ENCODE measurements at places on chromosomes 12 and 14.
A peak's percentile ranks its signal among the peaks of the same experiment; 100 is the strongest.

GRCh38 chr12:72168851-72169250, 103.3 kb upstream of the TRHDE start:
- no peak for DNase-seq
- H3K27ac ChIP-seq: no peak overlapping the region
- H3K27me3 ChIP-seq: peaks cover 5% of the 10 kb centered on the region
- no peaks in the 10 kb centered on the region for H3K36me3 ChIP-seq

DNA sequence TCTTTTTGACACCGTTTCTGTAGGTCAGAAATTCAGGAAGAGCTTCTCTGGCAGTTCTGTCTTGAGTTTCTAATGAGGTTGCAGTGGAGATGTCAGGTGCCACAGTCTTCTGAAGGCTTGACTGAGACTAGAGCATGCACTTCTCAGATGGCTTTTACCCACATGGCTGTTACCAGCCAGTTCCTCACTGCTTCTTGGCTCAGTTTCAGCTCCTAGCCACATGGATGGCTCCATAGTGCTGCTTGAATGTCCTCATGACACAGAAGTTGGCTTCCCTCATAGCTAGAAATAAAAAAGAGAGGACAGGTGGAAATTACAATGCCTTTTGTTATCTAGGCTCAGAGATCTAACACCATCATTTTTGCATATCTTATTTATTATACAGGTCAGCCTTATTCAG, 38.1 kb upstream of the SLC2A13 start:
- H3K36me3 ChIP-seq: no peaks in the 10 kb centered on the region
- H3K27me3 ChIP-seq: peaks cover 2% of the 10 kb centered on the region
- no peaks in the 10 kb centered on the region for H3K4me1 ChIP-seq
- no peak for DNase-seq

DNA sequence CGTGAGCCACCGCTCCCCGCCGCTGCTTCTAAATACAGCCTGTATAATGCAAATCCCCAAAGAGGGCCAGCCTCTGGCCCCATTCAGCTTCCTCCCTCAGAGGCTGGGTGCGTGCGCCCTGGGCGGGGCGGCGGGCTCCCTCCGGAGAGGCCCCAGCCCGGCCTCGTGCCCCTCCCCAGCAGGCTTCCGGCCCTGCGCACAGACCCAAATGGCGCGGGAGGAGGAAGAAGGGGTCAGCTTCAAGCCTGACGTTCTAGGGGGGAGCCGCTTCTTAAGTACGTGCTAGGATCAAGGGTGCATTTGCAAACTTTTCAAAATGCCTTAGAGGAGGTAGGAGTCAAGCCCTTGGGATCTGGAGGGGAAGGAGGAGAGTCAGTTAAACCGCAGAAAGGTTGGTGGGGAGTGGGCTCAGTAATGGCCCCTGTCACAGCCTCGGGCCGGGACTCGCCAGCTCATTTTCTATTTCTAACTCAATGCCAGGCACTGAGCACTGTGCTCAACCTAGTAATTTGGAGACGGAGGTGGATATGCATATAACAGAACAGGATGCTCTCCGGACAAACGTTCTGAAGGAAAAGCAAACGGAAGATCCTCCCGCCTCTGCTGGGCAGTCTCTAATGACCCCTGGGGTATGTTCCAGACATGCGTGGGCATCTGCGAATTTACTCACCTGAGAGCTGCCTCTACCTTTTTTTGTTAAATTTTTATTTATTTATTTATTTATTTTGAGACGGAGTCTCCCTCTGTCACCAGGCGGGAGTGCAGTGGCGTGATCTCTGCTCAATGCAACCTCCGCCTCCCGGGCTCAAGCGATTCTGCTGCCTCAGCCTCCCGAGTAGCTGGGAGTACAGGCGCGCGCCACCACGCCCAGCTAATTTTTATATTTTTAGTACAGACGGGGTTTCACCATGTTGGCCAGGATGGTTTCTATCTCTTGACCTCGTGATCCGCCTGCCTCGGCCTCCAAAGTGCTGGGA, 32.3 kb downstream of the NINJ2 start:
- no peaks in the 10 kb centered on the region for H3K36me3 ChIP-seq
- H3K4me1 ChIP-seq: peaks cover 45% of the 10 kb centered on the region
- H3K4me3 ChIP-seq: no peak overlapping the region

DNA sequence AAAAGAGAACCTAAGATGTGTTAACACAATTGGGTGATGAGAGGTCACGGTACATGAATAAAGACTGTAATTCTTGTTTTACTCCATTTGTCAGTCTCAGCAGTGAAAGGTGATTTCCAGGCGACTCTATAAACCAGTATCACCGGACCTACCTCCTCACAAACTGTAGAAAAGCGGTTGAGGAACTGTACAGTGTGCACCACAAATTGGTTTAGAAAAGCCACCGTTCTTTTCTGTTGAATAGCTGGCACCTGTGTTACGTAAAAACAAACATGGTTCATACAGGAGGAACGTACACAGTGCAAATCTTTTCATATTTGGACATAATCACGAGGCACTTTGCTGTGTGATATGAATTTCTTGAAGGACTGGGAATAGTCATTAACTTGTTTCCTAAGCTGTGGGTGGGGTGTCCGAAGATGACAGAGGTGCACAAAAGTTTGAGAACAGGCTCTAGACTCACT, 663 bp downstream of the WASHC3 start:
- H3K27ac ChIP-seq: no peak overlapping the region
- peaks cover 29% of the 10 kb centered on the region for H3K36me3 ChIP-seq
- no peak for DNase-seq
- peaks cover 14% of the 10 kb centered on the region for H3K4me1 ChIP-seq
- H3K27me3 ChIP-seq: no peaks in the 10 kb centered on the region

GRCh38 chr12:98863167-98863566, 218.1 kb downstream of the APAF1 start:
- no peaks in the 10 kb centered on the region for H3K36me3 ChIP-seq
- H3K27me3 ChIP-seq: peaks cover 29% of the 10 kb centered on the region
- H3K27ac ChIP-seq: no peak overlapping the region
- no peak for DNase-seq
- peaks cover 6% of the 10 kb centered on the region for H3K4me1 ChIP-seq
- no peak overlapping the region for H3K4me3 ChIP-seq

GRCh38 chr12:18827913-18828312, 90.0 kb downstream of the CAPZA3 start:
- peaks cover 7% of the 10 kb centered on the region for H3K4me1 ChIP-seq
- no peak overlapping the region for H3K27ac ChIP-seq
- H3K4me3 ChIP-seq: no peak overlapping the region
- no peak for DNase-seq
- H3K36me3 ChIP-seq: no peaks in the 10 kb centered on the region

DNA sequence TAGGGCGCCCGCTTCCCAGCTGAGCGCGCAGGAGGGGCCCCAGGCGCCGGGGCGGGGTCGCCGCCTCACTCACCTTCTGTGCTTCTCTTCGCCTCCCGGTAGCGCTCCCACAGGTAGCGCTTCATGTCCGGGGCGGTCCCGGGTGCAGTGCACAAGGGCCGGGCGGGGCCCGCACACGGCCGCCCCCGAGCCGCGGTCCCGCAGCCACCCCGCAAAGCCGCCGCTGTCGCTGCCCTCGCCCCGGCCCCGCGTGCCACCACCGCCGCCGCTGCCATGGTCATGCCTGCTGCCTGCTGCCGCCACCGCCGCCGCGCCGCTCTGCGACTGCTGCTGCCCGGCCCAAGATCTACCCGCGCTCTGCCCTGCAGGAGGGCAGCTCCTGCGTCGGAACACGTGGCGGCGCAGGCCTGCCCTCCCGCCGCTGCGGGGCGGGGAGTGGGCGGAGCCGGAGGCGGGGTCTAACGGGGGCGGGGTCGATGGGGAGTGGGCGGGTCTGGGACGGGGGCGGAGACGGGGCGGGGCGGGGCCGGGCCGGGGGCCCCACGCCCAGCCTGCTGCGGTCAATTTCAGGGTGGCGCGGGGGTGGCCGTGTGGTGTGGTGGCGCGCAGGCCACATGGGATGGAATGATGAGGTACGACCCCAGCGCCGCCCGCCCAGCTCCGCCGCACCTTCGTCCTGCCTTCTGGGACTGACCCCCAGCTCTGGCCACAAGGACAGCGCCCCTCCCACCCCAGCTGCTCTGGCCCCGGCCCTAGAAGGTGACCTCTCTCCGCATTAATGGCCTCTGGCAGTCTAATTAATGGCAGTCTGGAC, at the start of gene NT5DC3:
Gene NT5DC3, minus strand, starts transcription at position 359 of the 814 bp plus-strand sequence. Its CDS starts 78 bp downstream, at position 281.
- peak within 1 kb of the TSS; percentile 94 for H3K4me3 ChIP-seq
- H3K4me1 ChIP-seq: peaks cover 38% of the 10 kb centered on the region
- peak within 1 kb of the TSS; percentile 87 for H3K27ac ChIP-seq
- peak; percentile 88 for DNase-seq
- peaks cover 4% of the 10 kb centered on the region for H3K27me3 ChIP-seq

GRCh38 chr12:120529641-120530417, 871 bp upstream of the COQ5 start:
- H3K27ac ChIP-seq: peak overlapping the region; percentile 100
- H3K36me3 ChIP-seq: peaks cover 6% of the 10 kb centered on the region
- H3K4me1 ChIP-seq: peaks cover 21% of the 10 kb centered on the region
- H3K27me3 ChIP-seq: peaks cover 3% of the 10 kb centered on the region
- no peak for DNase-seq

GRCh38 chr12:18810537-18811253, 72.8 kb downstream of the CAPZA3 start:
- no peaks in the 10 kb centered on the region for H3K4me1 ChIP-seq
- DNase-seq: no peak
- no peaks in the 10 kb centered on the region for H3K36me3 ChIP-seq
- H3K4me3 ChIP-seq: no peak overlapping the region

DNA sequence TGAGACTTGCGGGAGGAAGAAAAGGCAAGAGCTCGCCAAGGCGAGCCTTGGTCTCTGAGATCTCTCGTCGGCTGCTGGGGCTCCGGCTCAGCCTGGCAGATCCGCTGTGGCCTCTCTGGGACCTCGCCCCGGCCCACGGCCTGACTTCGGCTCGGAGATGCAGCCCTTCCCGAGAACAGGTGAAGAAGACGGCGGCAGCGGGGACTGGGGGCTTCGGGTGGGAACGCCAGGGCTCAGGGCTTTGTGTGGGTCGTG, 6.0 kb upstream of the HOXC9 start:
- H3K36me3 ChIP-seq: peaks cover 66% of the 10 kb centered on the region
- peaks cover 57% of the 10 kb centered on the region for H3K4me1 ChIP-seq
- H3K27ac ChIP-seq: peak overlapping the region; percentile 99
- DNase-seq: no peak

DNA sequence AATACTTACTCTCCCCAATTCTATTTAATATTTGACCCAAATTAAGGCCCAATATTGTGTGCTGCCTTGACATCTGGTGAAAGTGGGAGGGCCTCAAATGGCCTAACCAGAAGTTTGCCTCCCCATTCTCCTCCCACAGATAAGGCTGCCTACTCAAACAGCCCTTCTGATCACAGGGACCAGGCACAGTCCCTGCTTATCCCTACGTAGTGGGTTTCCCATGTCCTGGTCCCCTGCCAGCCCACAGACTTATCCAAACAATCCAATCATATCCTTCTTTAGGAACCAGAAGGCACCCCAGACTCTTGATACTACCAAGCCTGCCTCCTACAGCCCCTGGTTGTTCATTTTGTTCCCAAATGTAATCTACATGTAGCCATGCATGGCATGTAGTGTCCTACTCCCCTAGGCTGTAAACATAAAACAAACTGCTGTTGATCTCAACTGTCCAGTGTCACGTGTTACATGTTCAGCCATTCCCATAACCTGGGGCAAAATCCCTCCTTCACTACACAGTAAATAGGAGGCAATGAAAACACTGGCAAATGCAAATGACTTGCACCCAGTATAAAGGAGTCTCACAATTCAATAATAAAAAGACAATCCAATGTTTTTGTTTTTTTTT, 49.3 kb downstream of the EEA1 start:
- no peak overlapping the region for H3K4me3 ChIP-seq
- peaks cover 66% of the 10 kb centered on the region for H3K36me3 ChIP-seq
- H3K4me1 ChIP-seq: peaks cover 11% of the 10 kb centered on the region
- H3K27me3 ChIP-seq: peaks cover 3% of the 10 kb centered on the region
- no peak for DNase-seq
- peak overlapping the region; percentile 29 for H3K27ac ChIP-seq

DNA sequence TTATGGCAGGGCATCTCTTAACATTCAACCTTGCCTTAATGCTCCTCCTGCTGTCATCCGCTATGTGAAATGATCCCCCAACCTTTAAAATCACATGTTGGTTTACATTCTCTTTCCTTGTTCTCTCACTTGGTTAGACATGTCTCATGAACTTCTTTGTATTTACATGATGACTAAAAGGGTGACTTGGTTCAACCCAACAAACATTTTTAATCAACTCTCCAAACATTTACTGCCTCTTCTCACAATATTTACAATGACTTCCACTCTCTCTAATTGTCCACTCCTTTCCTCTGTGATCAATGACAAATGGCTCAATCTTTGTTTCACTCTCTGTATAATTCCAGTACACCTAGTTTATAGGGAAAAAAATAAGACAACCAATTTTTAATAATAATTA, 506.1 kb downstream of the NELL2 start:
- no peaks in the 10 kb centered on the region for H3K36me3 ChIP-seq
- no peak overlapping the region for H3K4me3 ChIP-seq
- no peaks in the 10 kb centered on the region for H3K27me3 ChIP-seq
- no peaks in the 10 kb centered on the region for H3K4me1 ChIP-seq
- no peak for DNase-seq

DNA sequence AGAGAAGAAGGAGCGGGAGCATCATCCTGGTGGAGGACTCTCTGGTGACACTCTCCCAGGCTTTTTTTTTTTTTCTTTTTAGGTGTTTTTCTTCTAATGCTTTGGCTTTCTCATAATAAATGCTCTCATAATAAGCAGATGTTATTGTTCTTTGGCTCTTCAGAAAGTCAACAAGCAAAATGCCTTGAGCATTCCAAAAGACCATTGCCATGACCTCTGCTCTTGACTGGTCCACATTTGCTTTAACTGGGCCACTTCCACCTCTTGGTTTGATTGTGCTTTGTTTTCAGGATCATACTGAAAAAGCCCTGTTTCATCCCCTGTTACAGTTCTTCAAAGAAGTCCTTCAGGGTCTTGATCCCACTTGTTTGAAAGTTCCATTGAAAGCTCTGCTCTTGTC, 36.9 kb downstream of the CRACR2A start:
- no peaks in the 10 kb centered on the region for H3K4me1 ChIP-seq
- no peak overlapping the region for H3K27ac ChIP-seq
- no peaks in the 10 kb centered on the region for H3K36me3 ChIP-seq
- no peak overlapping the region for H3K4me3 ChIP-seq
- no peak for DNase-seq

GRCh38 chr14:71720978-71721624, 211.1 kb upstream of the RGS6 start:
- peak; percentile 28 for DNase-seq
- H3K4me3 ChIP-seq: no peak overlapping the region
- no peak overlapping the region for H3K27ac ChIP-seq
- peaks cover 18% of the 10 kb centered on the region for H3K4me1 ChIP-seq

Measured in nephron progenitor cell (in vitro differentiated cells).